ENCODE measurements at places on chromosomes 1 and 21.

- DNase-seq = no peak
These were observed 21.9 kb upstream of the FAM3B start for GRCh38 chr21:41294548-41295231.

- DNase-seq = no peak
These were observed 16.0 kb downstream of the DHRS3 start for GRCh38 chr1:12601700-12602658.

GRCh38 chr1:241007668-241008067 lies 349.3 kb downstream of the RGS7 start:
- DNase-seq = no peak

GRCh38 chr1:50422946-50423669 lies at the start of gene DMRTA2:
Gene DMRTA2 (minus strand): TSS chr1:50423443. CDS start chr1:50421536, 1,907 bp downstream.
- no peak for DNase-seq

DNA sequence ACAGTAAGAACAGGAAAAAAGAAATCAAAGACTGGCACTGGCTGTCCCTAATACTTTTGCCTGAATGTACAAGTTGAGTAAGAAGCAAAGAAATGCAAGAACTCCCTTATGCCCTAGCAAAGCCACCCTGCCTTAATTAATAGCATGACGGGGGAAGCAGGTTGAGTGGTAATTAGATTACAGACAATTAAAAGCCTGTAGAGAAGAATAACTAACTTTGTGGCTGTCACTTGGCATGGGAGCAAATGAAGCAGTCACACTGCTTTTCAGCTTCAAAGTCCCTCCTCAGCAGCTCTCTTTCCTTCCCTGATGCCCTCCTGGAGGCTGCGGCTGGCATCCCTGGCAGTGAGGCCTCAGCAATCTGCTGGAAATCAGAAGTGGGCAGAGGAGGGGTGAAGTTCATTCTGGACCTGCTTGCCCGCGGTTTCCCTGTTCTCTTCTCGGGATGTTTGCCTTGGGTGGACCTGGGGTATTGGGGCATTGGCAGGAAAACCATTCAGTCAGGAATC lies 3.4 kb downstream of the OPTC start:
- DNase-seq = no peak

GRCh38 chr1:145805057-145805456 lies 18.8 kb downstream of the RNF115 start:
- DNase-seq = no peak

DNA sequence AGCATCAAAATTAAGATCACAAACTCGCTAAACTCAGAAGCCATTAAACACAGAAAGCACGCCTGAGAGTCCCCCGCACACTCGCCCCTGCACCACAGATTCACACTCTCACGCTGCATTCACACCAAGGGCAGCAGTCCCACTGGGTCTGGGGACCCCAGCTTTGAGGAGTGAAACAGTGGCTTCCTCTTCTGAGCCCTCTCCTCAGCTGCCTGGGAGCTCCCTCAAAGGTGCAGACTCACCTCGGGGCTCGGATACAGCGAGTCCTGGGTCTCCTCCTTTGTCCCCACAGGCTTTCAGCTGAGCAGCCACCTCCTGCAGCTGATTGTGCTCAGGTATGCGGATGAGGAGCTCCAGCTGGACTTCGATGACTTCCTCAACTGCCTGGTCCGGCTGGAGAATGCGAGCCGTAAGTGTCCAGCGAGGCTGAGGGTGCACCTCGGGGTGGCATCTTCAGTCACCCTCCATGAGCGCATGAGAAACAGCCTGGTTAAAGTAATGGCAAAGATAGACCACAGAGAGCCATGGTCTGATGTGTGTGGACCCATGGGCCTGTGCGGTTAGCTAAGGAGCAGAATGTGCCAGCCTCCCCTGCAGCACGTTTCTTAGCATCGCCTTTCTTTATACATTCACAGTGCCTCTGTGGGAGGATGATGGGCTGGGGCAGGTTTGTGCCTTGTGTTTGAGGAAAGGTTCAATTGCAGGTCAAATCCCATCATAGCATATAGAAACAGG lies 47.9 kb downstream of the CAPN9 start:
- DNase-seq = no peak

GRCh38 chr1:41833519-41834000 lies 85.2 kb downstream of the HIVEP3 start:
- no peak for DNase-seq

DNA sequence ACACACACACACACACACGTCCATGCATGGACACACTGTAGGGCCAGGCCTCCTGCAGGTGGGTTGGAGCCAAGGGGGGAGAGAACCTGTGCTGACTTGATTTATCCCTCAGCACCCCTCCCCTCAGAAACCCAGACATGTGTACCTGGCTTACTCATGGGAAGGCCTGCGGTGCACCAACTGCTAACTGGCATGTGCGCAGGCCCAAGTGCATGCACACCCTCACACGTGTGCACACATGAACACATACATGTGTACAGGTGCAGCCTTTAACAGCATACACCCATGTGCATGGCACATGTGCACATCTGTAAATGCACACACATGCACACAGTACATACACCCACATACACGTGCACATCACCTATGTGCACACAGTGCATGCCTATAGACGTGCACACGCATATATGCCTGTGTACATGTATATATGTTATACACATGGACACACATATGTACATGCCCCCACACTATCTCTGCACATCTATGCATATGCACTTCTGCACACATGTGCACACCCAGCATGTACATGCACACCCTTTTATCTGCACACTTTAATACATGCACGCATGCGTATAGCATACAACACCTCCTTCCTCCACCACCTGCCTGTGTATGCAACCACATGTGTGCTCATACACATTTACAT lies 67.5 kb downstream of the TRIM11 start:
- DNase-seq = no peak

DNA sequence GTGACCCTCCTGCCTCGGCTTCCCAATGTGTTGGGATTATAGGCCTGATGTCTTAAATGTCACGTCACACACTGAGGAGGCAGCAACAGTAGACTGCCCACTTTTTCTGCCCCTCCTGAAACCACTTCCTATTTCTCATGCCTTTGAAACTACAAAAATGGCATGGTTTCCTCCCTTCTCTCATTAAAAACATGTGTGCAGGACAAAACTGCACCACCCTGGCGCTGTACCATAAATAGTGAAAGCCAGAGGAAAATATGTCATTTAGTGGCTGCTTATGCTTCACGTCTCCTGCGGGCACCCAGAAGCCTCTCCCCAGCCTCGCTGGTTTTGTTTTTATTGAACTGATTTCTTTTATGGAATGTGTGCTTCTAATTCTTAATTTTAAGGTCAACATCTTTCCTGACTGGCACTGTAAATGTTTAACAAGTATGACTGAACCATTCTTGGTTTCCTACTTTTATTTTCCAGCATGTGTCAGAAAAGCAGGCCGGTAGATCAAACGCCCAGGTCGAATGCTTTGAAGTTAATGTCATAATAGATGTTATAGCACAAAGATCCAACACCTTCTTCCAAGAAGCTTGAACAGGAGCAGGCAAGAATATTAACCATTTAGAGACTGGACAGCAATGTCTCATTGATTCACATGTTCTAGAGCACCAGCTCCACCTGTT lies 59.6 kb upstream of the C1orf87 start:
- DNase-seq = no peak

GRCh38 chr1:41856151-41856943 lies 62.4 kb downstream of the HIVEP3 start:
- no peak for DNase-seq

GRCh38 chr21:41961753-41962152 lies 7.9 kb upstream of the C2CD2 start:
- DNase-seq = no peak

- DNase-seq = no peak
These were observed 11.1 kb upstream of the GJA5 start for GRCh38 chr1:147771226-147772125.

- no peak for DNase-seq
These were observed 25.2 kb upstream of the RABGAP1L start for GRCh38 chr1:174134003-174134659.

GRCh38 chr1:112040891-112041740 lies 51.6 kb upstream of the KCND3 start:
- no peak for DNase-seq

- DNase-seq = no peak
These were observed 65.2 kb downstream of the PPIAL4A start for GRCh38 chr1:120954736-120955135.

DNA sequence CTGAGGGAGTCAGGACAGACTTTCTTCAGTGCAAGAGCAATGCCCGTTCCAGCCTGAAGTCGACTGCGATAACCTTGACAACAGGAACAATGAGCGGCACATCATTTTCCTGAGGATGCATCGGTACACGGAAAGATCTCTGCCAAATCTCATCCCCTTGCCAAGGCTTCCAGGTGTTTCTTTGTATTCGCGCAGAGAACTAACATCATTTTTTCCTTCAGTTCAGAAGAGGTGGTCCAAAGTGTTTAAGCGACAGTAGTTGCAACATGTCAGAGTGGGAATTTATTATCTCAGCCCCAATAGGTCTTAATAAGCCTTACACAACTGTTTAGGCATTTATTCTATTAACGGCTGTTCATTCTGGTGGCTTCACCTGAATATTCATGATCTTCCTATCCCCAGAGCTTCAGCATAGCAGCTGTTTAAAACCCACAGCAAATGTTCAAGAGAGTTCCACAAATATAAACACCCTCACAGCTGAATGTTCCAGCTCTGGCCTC lies 129.7 kb upstream of the NFIA start:
- no peak for DNase-seq

DNA sequence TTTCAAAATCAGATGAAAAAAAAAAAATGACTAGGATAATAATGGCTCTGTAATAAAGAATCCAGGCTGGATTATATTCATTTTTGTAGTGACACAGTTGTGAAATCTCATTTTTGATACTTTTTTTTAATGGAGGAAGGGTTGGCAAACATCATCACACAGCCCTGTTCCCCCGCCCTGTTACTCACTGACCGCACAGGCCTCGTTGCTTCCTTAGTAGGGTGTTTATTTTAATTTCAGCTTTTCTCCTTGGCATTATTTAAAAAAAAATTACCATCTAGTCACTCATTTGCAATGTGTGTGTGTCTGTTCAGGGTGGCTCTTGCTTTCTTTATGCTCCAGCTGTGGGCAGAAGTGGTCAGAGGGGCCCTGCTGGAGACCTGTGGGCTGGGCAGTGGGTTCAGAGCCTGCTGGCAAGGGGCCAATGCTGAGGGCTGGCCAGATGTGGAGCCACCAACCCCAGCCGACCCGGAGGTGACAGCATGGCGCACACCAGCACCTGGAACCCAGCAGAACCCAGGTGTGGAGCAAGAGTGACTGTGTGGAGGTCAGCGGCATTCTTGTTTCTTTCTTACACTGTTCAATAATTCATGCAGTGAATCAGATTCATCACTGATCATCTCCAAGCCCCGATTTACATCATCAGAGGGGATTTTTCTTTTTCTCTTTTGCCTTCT lies 44.6 kb downstream of the ZSCAN20 start:
- no peak for DNase-seq

- DNase-seq = no peak
These were observed 81.1 kb upstream of the GREM2 start for GRCh38 chr1:240693036-240693435.

DNA sequence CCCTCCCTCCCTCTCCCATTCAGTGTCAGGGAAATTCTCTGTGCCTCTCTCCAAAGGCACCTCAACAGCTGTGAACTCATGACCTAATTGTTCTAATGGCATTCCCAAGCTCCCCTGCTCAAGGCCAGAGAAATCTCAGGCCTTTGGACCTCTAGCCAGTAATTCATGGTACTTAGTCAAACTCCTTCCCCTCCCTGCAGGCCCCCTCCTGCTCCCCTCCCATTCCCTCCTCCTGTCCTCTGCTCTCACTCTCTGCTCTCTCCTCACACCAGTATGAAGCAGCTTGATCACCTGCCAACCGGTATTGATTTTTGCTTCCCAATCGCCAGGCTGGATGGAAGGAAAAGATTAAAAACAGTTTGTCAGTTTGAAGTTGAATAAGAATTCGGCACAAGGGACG lies 370.5 kb upstream of the PBX1 start:
- DNase-seq = no peak

DNA sequence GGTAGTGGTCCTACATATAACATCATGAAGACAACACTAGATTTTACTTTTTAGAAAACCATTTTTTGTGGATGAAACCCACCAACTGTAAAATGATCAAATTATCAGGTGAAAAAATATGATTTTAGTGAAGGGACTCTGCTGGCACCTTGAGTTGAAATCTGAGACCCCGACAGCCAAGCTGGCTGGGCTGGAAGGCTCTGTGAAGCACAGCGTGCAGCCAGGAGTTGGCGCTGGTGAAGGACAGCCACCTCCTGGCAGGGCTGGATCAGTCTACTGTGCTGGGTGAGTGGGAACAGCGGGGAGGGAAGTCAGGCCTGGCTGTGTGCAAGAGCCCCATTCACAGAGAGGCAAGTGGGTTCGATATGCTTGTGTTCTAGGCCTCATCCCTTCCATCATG lies 47.9 kb downstream of the DDAH1 start:
- DNase-seq = no peak

GRCh38 chr1:203655671-203656070 lies 29.0 kb downstream of the ATP2B4 start:
- DNase-seq = no peak

DNA sequence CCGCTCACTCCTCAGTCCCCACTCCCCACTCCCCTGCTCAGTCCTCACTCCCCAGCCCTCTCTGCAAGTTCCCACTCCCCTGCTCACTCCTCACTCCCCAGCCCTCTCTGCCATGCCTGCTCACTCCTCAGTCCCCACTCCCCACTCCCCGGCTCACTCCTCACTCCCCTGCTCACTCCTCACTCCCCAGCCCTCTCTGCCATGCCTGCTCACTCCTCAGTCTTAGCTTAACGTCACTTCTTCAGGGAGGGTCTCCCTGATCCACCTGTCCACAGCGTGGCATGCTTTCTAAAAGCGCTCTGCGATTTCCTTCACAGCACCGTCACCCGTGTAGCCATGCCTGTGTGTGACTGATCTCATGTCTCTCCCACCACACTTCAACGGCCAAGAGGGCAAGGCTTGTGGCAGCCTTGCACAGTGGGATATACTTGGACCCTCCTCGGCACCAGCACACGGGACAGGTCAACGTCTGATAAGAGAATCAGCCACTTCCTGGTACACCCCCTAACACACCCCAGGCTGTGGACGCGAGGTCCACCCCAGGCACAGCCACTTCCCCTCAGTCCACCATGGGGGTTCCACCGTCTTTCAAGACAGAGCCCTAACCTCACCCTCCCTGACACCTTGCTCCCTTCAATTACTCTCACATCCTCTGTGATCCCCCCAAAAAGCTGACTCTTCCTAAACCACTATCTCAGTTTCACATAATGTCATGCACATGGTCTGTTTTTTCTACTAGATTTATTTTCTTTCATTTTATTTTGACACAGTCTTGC lies 14.0 kb downstream of the PRDM15 start:
- DNase-seq = no peak

DNA sequence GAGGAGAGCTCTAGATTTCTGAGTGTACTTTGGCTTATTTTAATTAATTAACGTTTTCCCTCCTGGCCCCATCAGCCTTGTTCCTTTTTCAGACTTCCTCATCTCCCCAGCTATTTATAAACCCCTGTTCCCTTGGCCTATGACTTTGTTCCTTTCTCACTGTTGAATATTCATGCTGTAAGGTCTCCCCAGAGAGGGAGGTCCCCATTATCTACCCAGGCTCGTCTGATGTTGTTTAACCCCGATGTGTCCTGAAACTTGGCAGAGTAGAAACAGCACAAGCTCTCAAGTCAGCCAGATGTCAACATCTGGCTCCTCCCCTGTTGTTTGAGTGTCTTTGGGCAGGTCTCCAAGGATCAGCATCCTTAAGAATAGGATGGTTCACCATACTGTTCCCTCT lies 153.6 kb downstream of the HIVEP3 start:
- DNase-seq = no peak
